ENCODE measurements at places on chromosomes 3 and 15.

- DNase-seq: no peak
These were observed 34.0 kb upstream of the SH3GL3 start for GRCh38 chr15:83413054-83413719.

- DNase-seq: peak; percentile 47
These were observed 93.9 kb upstream of the RASGRF1 start for GRCh38 chr15:79184465-79184892.

- DNase-seq: no peak
These were observed 13.1 kb upstream of the OCA2 start for GRCh38 chr15:28112101-28112760.

DNA sequence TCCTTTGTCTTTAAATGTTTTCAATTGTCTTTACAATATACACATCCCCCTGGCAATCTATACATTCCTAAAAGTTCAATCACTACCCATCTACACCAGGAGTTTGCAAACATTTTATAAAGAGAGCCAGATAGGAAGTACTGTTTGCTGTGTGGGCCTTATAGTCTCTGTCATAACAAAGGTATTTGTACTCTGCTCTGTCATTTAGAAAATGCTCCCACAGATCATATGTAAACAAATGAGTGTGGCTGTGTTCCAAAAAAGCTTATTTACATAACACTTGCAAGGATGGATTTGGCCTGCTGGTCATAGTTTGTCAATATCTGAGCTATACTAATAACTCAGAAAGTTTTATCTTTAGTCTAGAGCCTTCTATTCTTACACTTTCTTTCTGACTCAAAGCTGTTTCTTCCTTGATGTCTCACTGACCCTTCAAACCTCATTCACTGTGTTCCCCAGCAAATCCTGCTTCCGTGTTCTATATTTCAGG is 511.9 kb downstream of the GBE1 start:
- no peak for DNase-seq

DNA sequence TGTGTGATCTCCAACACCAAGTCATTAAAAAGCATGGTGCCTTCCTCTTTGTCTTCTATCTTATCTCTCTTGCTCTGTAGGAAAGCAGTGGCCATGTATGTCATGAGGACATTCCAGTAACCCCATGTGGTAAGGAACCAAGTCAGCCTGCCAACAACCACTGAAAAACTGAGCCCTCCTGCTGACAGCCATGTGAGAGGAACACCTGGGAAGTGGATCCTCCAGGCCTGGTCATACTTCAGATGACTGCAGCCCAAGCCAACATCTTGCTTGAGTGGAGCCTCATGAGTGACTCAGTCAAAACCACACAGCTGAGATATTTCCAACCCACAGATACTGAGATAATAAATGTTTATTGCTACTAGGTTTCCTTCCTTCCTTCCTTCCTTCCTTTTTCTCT is 597.3 kb downstream of the ZIC1 start:
- DNase-seq: no peak

- no peak for DNase-seq
These were observed 3.8 kb downstream of the PSTPIP1 start for GRCh38 chr15:76998663-76999285.

DNA sequence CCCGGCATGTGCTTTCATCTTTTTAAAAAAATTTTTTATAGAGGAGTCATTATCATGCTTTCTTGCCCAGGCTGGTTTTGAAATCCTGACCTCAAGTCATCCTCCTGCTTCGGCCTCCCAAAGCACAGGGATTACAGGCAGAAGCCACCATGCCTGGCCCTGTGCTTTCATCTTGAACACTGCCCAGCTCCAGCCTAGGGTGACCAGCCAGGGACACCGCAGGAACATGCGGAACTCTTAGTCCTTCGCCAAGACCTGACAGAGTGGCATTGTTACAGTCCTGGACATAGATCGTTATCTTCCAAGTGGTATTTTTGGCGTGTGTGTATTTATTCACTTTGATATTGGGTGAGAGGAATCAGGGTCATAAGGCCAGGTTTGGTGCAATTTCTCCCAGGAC is 7.9 kb upstream of the FURIN start:
- no peak for DNase-seq

- no peak for DNase-seq
These were observed 27.8 kb upstream of the TSEN2 start for GRCh38 chr3:12456441-12456840.

- no peak for DNase-seq
These were observed 136.2 kb downstream of the TNIK start for GRCh38 chr3:171323938-171324536.

- DNase-seq: no peak
These were observed 700.3 kb downstream of the TUSC7 start for GRCh38 chr3:117409701-117410459.

GRCh38 chr3:78141269-78141668 is 1101.4 kb downstream of the ROBO2 start:
- no peak for DNase-seq

GRCh38 chr3:149592758-149593240 is 65.0 kb downstream of the WWTR1 start:
- DNase-seq: no peak

- no peak for DNase-seq
These were observed 145.0 kb downstream of the MYLK start for GRCh38 chr3:123739106-123739505.

DNA sequence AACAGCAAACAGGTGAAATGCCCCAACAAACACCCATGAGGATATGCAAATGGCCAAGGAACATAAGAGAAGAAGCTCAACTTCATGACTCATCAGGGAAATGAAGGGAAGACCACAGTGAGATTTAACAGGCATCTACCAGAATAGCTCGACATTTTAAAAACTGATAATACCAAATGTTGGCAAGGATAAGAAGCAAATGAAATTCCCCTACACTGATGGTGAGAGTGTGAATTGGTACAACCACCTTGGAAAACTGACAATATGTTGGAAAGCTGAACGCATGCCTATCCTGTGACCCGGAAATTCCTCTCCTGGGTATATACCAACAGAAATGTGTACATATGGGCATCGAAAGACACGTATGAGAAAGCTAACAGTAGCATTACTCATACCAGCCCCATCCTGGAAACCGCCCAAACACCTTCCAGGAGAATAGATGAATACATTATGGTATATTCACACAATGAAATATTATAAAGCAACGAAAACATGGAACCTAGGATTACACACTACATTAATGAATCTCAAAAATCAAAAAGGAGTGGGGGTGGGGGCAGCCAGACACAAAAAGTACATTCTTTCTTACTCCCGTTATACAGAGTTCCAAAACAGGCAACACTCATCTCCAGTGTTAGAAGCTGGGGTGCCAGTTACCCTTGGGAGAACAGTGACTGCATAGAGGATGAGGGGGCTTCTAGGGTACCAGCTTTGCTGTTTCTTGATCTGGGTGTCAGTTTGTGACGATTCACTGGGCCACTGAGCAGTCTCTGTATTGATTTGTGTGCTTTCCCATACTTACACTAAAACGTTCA is 16.9 kb downstream of the RFTN1 start:
- DNase-seq: no peak

- DNase-seq: no peak
These were observed 85.0 kb downstream of the TCF12 start for GRCh38 chr15:57003418-57003817.

- DNase-seq: no peak
These were observed 980 bp downstream of the DALRD3 start for GRCh38 chr3:49017229-49017970.

DNA sequence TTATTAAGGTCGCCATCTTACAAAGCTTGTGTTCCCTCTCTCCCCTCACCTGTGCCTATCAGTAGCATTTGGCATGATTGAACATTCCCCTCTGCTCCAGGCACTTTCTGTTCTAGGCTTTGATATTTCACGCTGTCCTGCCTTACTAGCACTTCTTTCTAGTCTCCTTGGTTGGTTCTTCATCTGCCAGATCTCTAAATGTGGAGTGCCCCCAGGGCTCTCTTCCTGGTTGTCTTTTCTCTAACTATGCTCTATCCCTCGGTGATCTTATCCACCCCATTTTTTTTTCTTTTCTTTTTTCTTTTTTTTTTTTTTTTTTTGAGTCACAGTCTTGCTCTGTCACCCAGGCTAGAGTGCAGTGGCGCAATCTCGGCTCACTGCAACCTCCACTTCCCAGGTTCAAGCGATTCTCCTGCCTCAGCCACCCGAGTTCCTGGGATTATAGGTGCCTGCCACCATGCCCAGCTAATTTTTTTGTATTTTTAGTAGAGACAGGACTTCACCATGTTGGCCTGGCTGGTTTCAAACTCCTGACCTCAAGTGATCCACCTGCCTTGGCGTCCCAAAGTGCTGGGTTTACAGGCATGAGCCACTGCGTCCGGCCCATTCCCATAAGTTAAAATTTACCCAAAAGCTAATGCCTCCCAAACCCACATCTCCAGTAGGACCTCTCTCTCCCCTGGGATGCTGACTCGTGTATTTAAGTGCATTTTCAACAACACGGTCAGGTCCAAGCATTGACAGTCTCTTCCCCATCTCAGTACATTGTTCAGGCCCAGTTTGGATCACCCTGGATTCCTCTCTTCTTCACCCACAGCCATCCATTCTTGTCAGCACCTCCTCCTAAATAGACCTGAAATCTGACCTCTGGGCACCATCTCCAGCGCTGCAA is 5.2 kb downstream of the NUSAP1 start:
- DNase-seq: no peak

DNA sequence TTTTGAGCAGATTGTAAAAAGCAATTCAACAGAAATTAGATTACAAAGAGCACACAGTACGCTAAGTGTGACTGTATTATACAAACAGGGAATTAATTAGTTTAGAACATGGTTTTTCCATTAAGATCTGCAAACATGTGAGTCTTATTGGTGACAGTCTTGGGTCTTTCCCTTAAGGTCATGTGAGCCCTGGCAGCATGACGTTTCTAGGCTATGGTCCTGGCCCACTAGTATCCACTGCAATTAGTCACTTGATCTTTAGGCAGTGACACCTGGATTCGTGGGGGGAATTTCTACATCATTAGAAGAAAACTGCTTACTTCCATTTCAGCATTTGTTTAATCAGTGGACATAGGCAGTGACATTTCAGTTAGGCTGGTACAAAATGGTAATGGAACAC is 360.2 kb upstream of the NR2F2 start:
- DNase-seq: no peak

DNA sequence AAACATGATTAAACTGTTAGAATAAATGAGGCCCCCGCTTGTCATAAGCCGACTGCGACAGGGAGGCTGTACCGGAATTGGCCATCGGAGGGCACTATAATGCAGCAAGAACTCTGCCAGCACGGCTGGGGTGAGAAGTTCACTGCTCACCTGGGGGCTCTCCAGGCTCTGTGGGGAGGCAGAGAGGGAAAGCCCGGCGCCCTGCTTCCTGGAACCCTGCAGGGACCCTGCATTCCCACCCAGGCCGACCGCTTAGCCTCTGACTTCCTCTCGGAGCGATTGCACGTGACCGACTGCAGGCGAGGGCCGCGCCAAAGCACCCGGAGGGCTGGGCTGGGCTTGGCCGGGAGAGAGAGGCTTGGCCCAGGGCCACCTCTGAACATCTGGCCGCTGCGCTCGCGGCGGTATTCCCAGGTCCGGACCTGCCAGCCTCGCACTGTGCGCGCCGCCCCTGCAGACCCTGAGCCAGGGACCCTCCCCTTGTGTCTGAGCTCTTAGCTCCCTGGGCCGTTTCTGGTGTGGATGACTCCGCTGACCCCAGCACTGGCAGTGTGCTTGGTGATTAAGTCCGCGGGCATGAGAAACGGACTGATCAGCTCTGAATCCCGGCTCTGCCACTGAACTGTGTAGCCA is 26.2 kb downstream of the DRD3 start:
- DNase-seq: peak; percentile 85

DNA sequence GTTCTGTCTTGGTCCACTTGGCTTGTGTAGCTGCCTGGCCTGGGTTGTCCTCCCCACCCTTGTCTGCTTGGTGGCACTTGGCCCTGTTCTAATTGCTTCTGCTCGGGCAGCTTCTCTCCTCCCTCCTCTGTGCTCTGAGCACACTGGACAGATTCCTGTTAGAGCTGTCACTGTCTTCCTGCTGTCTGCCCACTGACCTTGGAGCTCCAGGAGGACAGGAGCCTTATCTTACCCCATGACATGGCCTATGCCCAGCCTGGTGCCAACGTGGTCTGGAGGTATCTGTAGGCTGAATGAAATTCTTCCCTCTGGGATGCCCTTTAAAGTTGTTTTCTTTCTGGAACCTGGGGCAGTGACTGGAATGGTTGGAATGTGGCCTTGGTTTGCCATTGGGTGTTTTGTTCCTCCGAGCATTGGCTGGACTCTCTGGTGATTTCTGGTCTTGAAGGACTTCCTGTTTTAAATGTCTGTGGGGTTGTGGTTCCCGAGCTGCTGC is 94.1 kb downstream of the FAM43A start:
- DNase-seq: no peak

- DNase-seq: no peak
These were observed 186.7 kb downstream of the UACA start for GRCh38 chr15:70576696-70577095.

DNA sequence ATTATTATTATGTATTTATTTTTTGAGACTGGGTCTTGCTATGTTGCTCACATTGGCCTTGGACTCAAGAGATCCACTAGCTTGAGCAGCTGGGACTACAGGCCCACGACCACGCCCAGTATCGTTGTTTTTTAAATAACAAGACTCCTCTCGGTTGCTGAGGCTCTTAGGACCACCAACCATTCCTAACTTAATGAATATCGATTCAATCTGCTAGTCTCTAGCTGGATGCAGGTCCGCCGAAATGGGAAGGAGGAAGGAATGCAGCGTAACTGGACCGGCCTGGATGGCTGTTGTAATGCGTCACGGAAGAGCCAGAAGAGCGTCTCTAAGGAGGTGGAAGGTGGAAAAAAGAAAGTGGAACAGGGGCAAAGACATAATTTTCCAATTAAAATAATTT is 1.7 kb downstream of the ANXA2 start:
- no peak for DNase-seq

- no peak for DNase-seq
These were observed 7.8 kb downstream of the MAP2K1 start for GRCh38 chr15:66394472-66394871.

Data from NCI-H1694 (cell line).